ENCODE measurements at places on chromosomes 3 and 15. TPM values are rescaled to one million over a fixed set of nuclear protein-coding genes. Genes with fewer than 3 reads are reported as not detected.

Gene VIPR1
- not detected for total RNA-seq

Gene STRIT1
- not detected for total RNA-seq

Gene CCR3
- not detected for total RNA-seq

Gene SPESP1
- total RNA-seq: 0.36 TPM

Gene DLEC1
- total RNA-seq: not detected
